ENCODE measurements at places on chromosomes 2 and 18.

GRCh38 chr2:88831071-88831791, 139.8 kb downstream of the RPIA start:
- DNase-seq: no peak

- no peak for DNase-seq
These were observed 268.4 kb upstream of the CDH19 start for GRCh38 chr18:66872277-66872676.

GRCh38 chr2:159684796-159685195, 27.5 kb upstream of the MARCHF7 start:
- no peak for DNase-seq

- DNase-seq: no peak
These were observed 84.5 kb upstream of the GALNT5 start for GRCh38 chr2:157172866-157173578.

DNA sequence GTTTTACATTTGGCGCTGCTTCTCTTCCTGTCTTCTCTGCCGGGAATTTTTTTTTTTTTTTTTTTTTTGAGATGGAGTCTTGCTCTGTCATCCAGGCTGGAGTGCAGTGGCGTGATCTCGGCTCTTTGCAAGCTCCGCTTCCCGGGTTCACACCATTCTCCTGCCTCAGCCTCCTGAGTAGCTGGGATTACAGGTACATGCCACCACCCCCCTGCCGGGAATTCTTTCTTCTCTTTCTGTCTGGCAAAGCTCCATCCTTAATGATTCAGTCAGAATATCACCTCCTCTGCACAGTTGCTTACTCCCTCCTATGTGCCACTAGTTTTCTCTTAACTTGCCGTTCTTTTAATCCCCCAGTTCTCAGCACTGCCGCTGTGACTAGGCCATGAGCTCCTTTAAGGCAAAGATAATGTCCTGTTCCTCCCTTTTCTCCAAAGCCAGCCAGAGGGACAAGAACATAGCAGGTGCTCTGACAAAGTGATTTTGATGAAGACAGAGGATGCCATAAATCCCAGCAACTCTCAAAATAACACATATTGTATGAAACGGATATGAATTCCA, 112.1 kb upstream of the LRATD1 start:
- no peak for DNase-seq

DNA sequence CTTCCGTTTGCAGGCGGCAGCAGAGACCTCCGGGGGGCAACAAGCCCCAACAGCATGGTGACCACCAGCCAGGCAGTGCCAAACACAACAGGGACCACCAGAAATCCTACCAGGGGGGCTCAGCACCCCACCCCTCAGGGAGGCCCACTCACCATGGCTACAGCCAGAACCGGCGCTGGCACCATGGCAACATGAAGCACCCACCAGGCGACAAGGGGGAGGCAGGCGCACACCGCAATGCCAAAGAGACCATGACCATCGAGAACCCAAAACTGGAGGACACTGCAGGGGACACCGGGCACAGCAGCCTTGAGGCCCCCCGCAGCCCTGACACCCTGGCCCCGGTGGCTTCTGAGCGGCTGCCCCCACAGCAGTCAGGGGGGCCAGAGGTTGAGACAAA, 192.9 kb downstream of the SMAD7 start:
- DNase-seq: no peak

DNA sequence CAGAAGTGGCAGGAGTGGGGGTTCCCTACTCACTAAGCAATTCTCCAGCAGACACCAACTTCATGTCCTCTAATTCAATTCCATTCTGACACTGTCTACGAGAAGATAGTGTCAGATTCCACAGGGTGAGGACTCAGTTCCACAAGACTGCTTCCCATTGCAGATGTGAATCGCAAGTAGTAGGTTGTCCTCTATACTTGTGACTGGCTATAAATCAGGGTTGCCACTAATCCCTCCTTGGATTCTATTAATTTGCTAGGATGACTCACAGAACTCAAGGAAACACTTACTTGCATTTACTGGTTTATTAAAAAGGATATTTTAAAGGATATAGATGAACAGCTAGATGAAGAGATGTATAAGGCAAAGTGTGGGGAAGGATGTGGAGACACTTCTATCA, 184.1 kb upstream of the ACVR2A start:
- no peak for DNase-seq

DNA sequence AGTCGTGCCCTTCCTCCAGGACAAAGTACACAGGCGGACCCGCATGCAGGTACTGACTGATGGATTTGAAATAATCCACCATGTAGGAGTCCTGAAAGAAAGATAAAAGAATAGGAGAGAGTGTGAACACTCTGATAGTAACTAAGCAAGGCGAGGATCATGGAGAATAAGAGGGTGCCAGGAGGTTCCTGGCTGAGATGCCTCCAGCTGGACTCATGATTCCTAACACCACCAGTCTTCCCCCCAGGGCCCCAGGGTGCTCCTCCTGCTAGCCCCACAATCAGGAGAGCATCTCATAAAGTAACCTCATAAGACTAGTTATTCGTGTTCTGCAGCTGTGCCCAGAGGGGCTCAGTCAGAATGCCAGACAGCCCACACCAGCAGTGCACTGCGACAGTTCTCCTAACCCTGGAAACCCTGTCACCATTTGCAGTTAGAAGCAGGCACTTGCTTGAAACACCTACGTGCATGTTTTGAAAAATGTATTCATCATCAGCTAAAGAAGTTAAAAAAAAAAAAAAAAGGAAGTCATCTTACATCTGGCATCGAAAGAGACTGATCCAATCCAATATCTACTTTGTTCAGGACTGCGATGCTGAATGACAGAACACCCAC, 36.7 kb downstream of the RMC1 start:
- no peak for DNase-seq

DNA sequence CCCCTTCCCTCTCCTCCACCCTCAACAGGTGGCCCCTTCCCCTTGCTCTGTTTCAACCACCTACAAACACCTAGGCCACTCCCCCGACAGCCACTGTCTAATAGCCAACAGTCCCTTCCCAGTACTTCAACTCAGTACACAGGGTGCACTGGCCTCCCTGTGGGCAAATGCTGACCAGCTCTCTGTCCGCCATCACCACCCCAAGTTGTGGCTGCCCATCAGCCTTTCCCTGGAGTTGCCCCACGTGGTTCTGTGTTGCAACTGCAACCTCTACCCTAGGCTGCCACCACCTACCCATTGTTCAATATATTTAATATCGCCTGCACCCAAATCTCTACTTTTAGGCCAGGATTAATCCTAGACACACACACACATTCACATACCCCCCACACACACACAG, 173.5 kb downstream of the MREG start:
- DNase-seq: no peak

Data from stimulated activated CD8-positive, alpha-beta memory T cell treated with anti-CD3 and anti-CD28 coated beads, Interleukin-15, amount 100 ng/mL, for 24 hours (primary cell).